Ascending aorta (tissue), 2 donors: ENCODE measurements at places on chromosomes 12 and 14. TPM values are rescaled to one million over a fixed set of nuclear protein-coding genes. Genes with fewer than 3 reads are reported as not detected.

GRCh38 chr14:104462651-104463630 is 116.6 kb upstream of the C14orf180 start:
- DNase-seq = no peak

GRCh38 chr14:55239320-55239719 is 31.9 kb upstream of the FBXO34 start:
- no peak for DNase-seq

DNA sequence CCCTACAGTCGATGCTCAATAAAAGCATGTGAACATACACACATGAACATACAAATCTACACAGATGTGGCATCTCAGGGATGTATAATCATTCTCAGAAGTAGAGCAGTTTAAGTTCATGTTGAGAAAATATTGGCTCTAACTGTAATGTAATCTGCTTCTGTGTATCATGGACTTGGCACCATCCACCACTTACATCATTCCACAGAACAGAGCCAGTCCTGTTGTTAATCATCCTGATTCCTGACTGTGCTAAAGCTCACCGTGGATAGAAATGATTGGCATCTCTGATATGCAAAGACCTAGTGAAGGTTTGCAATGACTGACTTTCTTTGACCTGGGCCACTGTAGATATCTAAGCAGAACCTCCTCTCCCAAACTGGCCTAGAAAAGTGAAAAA is 1141.3 kb downstream of the BCL11B start:
- no peak for DNase-seq

TRHDE gene
- total RNA-seq = 34.0 TPM

GPRC5D gene
- total RNA-seq = not detected

- DNase-seq = no peak
Measured at GRCh38 chr14:67881225-67881624, 61.6 kb downstream of the RAD51B start.

GRCh38 chr12:107594995-107595394 is 90.6 kb upstream of the PWP1 start:
- DNase-seq = no peak

DLGAP5 gene
- not detected for total RNA-seq

GRCh38 chr14:93114068-93114710 is 1.5 kb downstream of the ITPK1 start:
- no peak for DNase-seq

GLIPR1L1 gene
- not detected for total RNA-seq

DNA sequence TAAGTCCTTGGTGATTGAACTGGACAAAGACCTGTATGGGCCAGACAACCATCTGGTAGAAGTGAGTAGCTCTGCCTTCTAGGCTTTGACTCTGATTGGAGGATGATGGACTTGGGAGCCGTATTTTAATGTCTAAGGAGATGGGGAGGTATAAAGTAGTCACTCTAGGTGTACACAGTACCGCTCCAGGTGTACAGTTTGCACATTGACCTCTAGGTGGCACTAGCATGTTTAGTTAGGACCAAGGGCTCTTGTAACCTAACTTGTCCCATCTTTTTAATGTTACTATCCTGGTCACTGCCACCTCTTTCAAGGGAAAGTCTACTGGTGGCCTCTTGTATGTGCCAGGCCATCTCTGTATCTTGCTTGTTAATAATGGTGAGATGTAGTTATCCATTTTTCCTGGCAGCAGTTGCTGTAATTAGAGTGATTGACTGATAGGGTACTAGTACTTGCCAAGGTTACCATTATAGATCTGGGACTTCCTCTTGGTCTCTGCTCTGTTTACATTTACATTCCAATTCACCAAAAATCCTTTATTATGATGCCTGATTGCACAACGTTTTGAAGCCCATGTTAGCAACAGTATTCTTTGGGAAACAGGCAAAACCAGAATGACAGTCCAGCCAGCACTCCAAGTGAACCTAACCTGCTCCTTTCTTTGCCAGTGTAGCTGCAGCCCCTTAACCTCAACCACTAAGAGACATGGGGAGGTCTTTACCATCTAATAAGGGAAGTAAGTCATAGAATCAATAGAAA is 3.6 kb downstream of the SMARCD1 start:
- DNase-seq = no peak

- DNase-seq = no peak
Measured at GRCh38 chr14:70186900-70187451, 1.8 kb downstream of the SLC8A3 start.

DNA sequence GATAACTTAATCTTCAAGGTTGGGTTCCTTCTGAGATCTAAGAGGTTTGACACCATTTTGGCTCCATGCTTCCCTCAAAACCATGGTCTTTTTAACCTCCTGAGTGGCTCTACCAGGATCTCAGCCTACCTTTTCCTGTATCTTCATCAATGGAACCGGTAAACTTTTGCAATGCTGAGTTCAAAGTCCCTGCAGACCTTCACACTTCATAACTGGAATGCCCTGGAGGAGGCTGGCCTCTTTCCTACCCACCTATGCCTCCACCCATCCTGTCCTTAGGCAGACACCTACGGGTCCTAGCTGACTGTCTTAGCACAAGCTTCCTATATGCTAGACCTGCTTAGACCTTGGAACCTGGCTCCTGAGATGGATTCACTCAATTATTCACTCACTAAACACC is 89.5 kb upstream of the EEA1 start:
- no peak for DNase-seq

DNA sequence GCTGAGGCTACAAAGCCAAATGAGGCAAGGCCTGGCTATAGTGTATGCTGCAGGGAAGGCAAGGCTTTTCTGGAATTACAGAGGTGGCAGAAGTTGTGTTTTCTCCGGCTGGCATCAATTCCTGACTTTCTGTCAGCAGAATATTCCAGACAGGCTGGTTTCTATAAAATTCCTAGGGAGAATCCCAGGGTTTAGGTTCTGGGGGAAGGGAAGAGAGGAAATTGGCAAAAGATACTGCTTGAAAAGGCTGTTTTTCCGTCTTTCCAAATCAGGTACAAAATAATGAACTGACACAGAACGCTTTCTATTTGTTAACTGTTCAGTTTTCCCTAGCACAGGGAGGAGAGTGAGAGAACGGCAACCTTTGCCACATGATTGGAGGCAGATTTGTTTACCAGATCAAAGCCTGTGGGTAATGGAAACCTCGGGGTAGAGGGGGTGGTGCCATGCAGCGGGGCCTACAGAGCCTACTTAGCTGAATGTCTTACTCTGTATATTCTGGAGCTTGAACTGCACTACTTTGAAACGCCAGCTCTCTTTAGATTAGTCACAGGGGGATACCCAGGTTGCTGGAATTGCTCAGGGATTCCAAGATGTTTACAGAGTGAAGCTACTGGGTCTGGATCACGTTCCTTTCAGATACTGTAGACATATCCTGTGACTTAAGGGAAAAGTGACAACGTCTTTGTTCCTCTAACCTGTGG is 65.8 kb upstream of the DACT1 start:
- no peak for DNase-seq

DNA sequence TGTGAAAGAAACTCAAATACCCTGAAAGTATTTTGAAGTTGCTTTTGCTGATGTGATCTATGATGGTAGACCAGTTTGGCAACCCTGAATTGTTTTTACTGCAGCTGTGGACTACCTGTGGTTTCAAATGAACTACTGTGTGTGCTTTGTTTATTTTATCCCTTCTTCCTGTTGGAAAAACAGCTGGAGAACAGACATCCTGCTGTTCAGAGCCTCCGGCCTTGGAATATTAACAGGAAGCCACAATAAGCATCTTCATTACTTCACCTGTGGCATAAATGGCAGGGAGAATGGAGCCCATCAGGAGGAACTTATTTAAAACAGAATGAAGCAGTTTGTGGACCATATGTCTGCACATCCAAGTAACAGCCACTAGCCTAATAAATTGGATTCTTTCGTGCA is 104.8 kb downstream of the DUSP6 start:
- DNase-seq = no peak

- no peak for DNase-seq
Measured at GRCh38 chr14:95273001-95273978, 46.4 kb downstream of the CLMN start.

PDZRN4 gene
- total RNA-seq = 1.3 TPM

GRCh38 chr14:65794674-65795279 is 382.2 kb downstream of the FUT8 start:
- DNase-seq = no peak

DNA sequence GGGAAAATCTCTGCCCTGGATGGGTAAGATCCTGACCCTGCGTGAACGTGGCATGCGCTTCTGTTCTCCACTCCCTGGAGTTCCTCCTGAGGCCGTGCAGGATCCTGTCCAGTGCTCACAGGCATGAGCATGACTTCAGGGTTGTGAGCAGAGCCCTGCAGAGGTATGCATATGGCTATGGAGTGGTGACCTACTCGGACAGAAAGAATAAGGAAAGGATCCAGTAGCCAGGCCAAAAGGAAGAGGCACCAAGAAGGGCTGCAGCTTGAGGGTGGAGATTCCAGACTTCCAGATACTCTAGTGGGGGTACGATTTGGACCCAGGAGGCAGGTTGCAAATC is 20.8 kb upstream of the CD27 start:
- no peak for DNase-seq

DNA sequence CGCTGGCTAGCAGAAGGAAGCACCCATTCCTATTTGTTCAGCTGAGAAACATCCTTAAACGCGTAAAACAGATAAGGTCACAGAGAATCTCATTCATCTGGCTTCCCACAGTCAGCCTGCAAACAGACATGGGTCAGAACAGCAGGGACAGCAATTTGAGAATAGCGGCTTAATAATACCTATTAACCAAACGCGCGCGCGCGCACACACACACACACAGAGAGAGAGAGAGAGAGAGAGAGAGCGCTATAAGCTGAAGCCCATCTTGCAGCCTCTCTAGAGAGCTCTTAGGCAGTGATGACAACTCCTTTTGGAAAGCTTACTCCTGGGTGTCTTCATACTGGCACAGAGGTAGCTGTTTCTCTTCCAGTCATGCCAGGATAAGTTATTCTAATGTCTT is 26.4 kb downstream of the TMEM132D start:
- no peak for DNase-seq

CIROP gene
- total RNA-seq = not detected

DNA sequence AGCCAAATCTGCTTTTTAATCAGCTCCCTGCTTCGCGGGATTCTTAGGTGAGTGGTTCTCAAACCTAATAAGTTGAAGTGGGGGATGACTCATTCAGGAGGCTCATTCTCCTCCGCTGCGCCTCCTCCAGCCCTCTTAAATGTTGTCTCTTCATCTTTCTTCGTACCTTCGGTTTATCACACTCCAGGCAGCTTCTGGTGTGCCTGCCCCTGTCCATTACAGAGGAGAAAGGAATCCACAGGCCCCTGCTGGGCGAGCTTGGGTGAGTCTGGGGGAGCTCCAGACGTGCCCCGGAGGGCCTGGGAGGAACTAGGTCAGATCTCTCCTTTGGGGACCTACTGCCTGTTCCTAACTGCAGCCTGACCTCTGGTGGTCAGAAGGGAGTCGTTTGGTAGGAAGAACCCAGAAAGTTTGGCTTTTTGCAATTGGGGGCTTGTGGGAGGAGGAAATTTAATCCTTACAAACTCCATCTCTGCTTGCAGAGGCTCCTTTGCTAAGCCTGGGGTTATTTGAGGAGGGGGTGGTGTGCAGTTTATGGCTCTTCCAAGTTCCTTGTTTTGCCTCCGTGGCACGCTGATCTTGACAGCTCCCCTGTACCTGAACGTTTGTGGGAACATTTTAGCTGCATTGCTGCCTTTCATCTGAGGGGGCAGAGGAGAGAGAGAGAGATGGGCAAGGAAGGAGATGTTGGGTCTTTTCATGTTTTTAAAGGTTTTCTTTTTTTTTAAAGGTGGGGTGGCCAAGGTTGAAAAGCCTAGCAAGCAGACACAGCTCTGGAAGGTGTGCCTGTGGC is 84.1 kb upstream of the GNG2 start:
- no peak for DNase-seq

GRCh38 chr12:92223481-92223880 is 77.8 kb upstream of the BTG1 start:
- DNase-seq = no peak

RDH12 gene
- total RNA-seq = not detected

DNA sequence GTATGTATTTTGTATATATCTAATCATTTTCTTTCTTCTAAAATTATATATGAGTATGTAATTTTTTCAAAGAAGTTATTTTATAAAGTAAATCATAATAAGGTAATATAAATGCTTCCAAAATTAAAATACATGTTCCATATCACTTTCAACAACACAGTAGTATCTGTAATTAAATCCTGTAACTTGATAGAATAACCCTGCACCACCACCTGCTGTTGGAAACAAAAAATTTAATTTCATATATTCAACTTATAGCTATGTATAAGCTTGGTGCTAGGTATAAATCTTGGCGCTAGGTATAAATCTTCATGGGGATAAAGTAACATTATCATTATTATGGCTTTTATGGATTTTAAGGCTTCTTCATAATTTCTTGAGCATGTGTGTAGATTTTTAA is 149.7 kb upstream of the DCN start:
- no peak for DNase-seq

DNA sequence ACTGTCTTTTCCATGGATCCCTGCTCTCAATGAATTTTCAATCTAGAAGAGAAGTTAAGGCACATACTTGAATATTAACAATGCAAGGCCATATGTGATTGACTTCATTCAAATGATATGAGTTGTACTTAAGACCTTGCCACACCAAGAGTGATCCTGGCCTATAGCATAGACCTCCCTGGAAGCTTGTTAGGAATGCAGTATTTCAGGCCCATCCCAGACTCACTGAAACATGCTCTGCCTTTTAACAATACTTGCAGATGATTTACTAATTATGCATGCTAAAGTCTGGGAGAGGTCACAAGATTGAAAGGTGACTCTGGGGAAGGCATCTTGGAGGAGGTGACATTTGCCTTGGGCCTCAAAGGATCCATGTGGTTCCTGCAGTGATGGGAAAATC is 43.2 kb downstream of the RFX4 start:
- no peak for DNase-seq

DNA sequence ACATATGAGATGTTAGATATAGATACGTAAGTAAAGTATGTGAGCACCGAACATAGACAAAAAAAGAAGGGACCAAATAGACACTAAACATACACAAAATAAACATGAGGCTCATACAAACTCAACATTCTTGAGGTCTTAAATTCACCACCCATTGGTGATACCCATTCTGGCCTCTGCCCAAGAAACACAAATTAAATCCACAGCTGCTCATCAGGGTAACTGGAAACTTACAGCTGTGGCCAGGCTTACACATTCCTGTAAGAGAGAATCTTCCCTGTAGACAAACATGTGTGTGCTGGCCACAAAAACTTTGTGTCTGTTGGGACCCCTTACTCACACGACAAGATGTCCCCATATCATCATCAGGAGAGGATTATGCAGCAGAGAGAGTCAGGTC is 22.4 kb downstream of the MAGOHB start:
- DNase-seq = no peak
